ENCODE measurements at places on chromosomes 13 and 19.
A peak's percentile ranks its signal among the peaks of the same experiment; 100 is the strongest.

DNA sequence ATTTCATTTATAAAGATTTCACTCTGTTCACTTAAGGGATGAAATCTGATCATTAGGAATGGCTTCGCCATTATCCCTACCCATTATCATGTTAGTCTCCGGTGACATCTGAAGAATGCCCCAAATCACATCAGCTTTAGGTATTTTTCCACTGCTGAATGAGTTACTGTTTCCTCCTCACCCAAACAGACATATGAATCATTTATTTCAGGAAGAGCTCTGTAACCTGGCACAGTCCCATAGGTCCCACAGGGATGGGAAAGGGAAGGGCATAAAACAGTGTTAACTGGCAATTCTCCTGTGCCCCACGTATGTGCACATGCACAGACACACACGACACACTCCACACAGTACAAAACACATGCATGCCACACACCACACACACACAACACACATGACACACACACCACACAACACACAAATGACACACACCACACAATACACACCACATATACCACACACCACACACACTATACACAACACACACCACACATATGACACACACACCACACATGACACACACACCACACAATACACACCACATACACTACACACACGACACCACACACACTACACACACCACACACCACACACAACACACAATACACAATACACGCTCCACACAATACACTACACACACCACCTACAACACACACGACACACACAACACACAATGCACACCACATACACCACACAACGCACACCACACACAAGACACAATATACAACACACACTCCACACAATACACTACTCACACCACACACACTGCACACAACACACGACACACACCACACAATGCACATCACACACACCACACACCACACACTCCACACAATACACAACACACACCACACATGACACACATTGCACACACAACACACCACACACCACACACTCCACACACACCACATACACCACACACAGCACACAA lies 15.4 kb downstream of the TMEM255B start:
- DNase-seq: no peak

- no peak for DNase-seq
Measured at GRCh38 chr13:43232873-43233265, 209.5 kb downstream of the DNAJC15 start.

DNA sequence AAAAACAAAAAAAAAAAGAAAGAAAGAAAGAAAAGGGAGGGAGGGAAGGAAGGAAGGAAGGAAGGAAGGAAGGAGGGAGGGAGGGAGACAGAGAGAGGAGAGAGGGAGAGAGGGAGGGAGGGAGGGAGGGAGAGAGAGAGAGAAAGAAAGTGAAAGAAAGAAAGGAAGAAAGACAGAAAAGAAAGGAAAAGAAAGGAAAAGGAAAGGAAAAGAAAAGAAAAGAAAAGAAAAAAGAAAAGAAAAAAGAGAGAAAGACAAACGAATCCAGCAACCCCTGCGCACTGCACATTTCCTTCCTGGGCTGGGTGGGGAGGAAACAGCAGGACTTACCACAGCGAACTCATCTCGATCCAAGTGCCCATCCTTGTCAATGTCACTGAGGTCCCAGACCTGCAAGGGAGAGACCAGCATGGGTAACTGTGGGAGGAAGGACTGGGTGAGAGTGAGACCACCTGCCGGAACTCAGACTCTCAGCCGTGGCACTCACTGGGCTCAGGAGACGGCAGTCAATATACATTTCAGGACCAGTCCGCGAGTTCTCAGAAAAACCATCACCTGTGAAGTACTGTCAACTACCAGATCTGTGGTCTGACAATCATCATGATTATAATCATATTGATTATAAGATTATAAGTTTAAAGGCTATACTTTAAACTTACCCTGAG lies 43.3 kb downstream of the EPS15L1 start:
- DNase-seq: no peak

- DNase-seq: no peak
Measured at GRCh38 chr13:98515818-98516465, 61.0 kb downstream of the STK24 start.

- DNase-seq: peak; percentile 56
Measured at GRCh38 chr19:1567848-1568227, 287 bp downstream of the MEX3D start.

- DNase-seq: peak; percentile 78
Measured at GRCh38 chr19:53906211-53907192, 2.6 kb upstream of the CACNG7 start.

GRCh38 chr13:45034342-45034741 lies 45.0 kb downstream of the GPALPP1 start:
- DNase-seq: no peak

- no peak for DNase-seq
Measured at GRCh38 chr13:104594806-104595205, 1528.6 kb upstream of the SLC10A2 start.

DNA sequence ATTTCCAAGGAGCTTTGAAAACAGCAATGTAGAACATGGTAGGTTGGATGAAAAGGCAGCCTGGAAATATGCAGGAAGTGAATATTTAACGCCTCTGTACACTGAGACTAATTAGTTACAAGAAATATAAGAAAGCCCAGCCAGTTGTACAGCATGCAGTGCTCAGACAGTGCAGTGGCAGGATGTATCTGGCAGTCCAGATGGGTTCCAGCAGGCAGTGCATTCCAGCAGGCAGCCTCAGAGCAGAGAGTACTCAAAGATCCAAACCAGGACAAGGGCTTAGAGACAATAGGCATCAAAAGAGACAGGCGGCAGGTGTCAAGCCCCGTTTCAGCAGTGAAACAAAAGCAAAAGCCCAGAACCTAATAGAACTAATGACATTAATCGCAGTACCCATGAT lies 2776.3 kb downstream of the PCDH9 start:
- DNase-seq: peak; percentile 9

- no peak for DNase-seq
Measured at GRCh38 chr19:293436-294110, 2.4 kb upstream of the PLPP2 start.

DNA sequence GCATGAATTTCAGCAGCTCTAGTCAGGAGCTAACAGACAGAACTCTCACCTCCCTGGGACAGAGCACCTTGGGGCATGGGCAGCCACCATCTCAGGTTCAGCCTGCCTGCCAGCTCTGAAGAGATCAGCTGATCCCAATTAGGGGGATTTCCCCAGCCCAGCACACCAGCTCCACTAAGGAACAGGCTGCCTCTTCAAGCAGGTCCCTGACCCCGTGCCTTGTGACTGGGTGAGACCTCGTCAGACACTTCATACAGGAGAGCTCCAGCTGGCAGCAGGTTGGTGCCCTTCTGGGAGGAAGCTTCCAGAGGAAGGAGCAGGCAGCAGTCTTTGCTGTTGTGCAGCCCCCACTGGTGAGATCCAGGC lies 84.5 kb upstream of the UFM1 start:
- no peak for DNase-seq

DNA sequence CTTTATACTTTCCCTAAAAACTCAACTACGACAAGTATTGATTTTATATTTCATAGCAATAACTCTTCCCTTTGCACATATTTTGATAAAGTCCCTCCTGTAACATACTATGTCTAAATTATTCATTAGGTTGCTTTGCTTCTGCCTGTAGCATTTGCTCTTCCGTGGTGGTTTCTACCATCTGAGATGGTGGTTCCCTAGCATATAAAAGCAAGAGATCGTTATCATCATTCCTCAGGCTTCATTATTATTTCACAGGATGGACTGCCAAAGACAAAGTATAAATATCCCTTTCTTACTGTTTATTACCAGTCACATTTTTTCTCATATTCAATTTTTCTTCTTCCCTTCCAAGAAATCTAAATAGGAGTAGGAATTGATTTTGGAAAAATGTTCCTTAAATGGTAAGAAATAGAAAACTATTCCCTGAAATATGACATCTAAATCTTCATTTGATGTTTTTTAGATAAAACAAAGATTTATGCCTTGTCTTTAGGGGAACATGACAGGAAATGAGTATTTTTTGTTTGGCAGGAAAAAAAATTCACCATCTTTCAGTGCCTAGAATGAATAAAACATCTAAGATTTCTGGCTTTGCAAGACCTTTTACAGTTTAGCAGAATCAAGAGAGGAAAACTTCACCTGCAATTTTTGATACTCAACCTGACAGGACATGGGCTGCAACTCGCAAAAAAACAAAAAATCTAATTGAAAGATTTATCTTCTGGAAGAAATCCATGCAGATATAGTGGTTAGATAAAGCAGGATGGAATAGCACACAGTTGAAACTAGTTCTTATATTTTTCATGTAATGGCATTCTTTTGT lies 340.0 kb downstream of the SPRY2 start:
- DNase-seq: no peak

DNA sequence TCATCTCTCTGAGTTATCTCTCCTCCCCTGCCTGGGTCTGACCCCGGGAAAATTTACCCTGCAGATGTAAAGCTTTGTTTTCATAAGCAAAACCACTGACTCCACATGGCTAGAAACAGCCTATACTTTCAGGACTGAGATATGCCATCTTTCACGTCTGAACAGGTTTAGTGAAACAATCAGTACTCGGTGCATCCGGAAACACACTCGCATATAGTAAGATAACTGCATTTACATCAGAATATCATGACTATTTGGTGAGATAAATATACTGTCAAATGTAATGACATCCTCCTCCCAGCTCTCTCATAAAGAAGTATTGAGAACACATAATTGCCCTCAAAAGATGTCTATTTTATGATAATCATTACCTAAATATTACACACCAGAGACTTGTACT lies 172.8 kb downstream of the EFNB2 start:
- no peak for DNase-seq

- DNase-seq: no peak
Measured at GRCh38 chr13:67353941-67354340, 123.8 kb upstream of the PCDH9 start.

GRCh38 chr13:112253631-112254030 lies 122.5 kb upstream of the SPACA7 start:
- DNase-seq: no peak

DNA sequence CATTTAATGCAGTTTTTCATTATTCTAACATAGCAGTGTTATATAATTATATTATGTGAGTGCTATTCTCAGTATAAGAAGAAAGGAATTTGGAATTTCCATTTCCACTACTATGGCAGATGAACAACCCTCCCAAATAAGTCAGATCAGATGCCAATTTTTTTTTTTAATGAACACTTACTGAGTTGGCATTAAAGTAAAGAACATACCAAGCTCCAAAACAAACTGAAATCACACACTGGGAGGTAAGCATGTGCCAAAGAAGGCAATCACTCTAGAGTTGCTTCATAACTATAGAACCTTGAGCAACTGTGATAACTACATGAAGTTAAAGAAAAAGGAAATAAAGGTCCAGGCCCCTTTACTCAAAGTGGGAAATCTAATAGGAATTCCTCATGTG lies 90.3 kb downstream of the RNF17 start:
- no peak for DNase-seq

GRCh38 chr19:54648129-54648528 lies 14.7 kb upstream of the LILRB4 start:
- DNase-seq: no peak

GRCh38 chr19:14553042-14553938 lies 18.6 kb downstream of the NDUFB7 start:
- DNase-seq: no peak

DNA sequence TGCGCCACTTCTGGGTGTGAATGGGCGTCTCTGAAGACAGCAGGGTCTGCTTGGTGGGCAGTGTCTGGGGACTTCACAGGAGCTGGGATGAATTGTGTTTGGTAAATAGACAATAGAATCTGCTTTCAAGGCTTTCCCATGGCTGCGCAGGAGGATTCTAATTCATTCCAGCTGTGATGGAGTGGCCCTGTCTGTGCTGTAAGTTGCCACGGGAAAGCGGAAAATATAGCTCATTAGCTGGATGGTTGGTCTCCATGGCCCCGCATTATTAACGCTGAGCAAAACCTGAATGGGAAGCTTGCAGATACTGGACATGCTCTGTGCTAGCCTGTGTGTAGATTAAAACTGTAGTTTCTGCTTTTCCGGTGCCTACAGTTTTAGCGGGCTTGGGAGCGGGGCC lies 15.6 kb upstream of the C1QTNF9 start:
- DNase-seq: no peak

DNA sequence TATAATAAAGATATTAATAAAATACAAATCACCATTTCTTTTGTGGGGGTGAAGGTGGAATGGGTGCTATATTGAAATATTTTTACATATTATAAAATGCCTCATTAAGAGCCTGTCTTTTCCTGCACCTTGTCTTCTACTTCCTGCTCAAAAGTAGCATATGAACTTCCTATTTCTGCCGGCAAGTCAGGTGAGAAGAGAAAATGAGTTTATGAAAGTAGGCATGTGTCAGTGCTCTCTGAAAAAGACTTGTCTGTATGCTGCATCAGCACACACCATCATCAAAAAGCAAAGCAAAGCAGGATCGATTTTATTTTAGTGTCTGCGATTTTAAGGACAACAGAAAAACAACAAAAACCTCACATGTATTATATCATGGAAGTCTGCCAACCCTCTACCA lies 114.2 kb downstream of the RAP2A start:
- DNase-seq: no peak

Data from iPS-NIHi11 (cell line).